Activated CD4-positive, alpha-beta T cell treated with anti-CD3 and anti-CD28 coated beads, Interleukin-2, amount 50 U/mL, for 1 hour (primary cell): ENCODE measurements at places on chromosomes 1 and 21.

DNA sequence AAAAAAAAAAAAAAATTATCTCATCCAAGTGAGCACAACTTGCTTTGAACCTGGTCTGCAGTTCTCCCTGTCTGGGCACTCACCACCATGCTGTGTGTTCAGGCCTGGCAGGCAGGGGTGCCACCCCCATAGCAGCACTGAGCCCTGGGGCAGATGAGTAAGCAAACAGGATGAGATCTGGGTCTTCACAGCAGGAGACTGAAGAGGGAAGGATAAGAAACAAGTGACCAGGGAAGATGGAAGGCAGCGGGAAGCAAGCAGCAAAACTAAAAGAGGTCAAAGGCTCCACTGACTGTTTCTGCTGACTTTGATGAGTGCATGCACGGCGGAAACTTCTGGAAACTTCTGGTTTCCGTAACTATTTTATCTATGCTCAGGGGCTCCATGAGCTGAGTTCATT, 133.5 kb upstream of the SOD1 start:
- DNase-seq: no peak

- no peak for DNase-seq
These were observed 15.2 kb downstream of the WLS start for GRCh38 chr1:68217060-68217554.

- no peak for DNase-seq
These were observed 588.8 kb upstream of the PBX1 start for GRCh38 chr1:163970151-163970550.

DNA sequence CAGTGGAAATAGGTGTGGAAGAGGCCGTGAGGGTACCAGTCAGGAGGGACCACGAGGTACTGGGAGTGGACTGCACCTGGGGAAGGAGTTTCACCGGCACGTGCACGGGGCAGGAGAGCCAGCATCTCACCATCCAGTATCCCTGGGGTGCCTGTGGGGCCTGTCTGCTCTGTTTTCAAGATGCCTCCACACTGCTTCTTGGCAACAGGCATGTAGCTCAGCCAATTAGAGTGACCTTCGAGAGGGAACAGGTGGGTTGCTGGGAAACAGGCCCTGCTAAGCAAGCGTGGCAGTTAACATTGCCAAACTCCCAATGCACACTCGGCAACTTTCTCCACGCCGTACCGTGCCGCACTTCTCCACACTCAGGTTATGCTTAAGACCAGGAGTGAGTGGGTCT, 17.7 kb downstream of the KCNC4 start:
- no peak for DNase-seq

- no peak for DNase-seq
These were observed 21.5 kb downstream of the FGGY start for GRCh38 chr1:59318271-59318860.

GRCh38 chr1:178161516-178161915, 67.6 kb downstream of the RASAL2 start:
- DNase-seq: no peak

- DNase-seq: no peak
These were observed 32.0 kb downstream of the PTAFR start for GRCh38 chr1:28144203-28145135.

GRCh38 chr1:43188106-43188505, 16.0 kb downstream of the CFAP57 start:
- DNase-seq: no peak

DNA sequence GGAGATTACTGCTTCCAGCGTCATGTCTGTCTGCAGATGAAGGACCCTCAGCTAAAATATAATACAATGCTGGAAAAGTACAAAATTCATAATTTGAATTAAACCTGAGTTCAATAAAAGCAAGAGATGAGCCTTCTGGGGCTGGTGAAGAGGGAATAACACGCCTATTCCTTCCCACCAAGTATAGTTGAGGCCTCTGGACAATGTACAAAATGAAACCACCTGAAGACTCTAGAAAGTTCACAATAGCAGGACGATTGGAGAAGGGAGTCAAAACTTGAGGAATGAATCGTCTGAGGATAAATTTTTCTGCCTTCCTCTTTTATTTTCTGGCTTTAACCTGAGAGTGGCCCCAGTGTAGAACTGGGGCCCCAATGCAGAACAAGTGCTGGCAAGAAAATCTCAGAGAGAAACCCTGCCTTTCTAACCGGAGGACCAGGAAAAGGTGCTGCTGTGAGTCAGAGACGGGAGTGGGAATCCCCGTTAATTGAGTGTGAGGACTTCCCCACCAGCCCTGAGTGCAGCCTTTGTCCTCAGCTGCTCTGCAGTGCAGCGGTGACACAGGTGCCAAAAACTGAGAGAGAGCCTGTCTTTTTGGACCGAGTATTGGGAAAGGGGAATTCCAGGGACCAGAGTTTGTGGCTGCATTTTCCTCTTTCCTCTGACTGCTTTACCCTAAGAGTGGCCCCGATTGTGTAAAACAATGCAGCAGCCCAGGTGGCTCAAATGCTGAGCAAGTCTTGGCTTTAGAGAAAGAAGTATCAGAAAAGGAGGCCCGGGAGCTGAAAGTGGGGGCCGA, 264.9 kb downstream of the DYRK1A start:
- no peak for DNase-seq

GRCh38 chr1:92277105-92277723, 21.6 kb downstream of the GLMN start:
- DNase-seq: no peak

DNA sequence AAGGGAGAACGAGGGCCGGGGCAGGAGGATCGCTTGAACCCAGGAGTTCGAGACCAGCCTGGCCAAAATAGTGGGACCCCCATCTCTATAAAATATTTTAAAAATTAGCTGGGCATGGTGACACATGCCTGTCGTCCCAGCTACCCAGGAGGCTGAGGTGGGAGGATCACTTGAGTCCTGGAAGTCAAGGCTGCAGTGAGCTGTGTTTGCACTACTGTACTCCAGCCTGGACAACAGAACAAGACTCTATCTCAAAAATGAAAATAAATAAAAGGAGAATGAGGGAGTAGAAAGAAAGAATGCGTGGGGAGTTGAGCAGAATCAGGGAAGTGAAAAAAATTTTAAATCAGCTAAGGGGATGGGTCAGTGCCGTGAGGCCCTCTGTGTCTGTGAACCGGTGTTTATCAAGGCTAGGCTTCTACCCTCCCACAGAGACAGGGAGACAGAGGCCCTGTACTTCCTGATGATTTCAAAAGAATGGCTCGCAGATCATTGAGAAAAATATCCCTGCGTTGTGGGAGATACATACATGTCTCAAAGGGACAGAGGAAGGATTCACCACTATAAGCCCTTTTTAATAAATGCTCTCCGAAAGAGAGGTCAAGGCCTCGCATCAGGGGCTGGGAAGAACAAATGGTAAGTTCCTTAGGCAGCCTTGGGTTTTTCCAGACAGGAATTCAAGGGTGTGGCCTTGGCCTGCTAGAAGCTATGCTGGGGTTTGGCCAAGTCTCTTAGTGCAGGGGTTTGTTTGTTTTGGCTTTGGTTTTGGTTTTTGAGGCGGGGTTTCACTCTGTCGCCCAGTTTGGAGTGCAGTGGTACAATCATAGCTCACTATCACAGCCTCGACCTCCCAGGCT, 20.7 kb downstream of the IL10RB start:
- no peak for DNase-seq

DNA sequence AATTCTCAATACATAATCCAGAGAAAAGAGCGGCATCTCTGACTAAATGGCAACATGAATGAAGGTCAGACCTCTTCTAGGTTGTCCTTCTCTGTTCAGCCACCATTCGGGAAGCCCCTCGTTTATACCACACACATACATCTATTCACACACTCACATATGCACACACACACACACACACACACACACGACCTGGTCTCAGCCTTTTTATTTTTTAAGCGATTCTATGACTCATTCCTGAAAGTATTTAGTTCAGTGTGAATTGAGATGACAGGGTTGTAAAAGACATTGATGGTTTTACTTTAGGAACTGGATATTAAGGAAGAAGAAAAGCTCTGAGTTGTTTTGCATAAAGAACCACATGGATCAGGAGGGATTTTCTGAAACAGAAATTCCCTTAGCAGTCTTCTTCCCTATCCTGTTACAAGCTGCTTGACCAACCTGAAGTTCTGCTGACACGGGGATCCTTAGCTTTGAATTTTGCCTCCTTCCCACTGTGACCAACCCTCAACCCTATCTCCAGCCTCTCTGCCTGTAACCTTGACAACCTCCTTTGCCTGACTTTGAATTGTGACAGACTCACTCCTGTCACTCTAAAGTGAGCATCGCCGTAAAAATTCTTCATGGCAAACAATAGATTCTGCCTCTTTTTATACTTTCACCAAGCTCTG, 383.1 kb upstream of the ESRRG start:
- DNase-seq: no peak

DNA sequence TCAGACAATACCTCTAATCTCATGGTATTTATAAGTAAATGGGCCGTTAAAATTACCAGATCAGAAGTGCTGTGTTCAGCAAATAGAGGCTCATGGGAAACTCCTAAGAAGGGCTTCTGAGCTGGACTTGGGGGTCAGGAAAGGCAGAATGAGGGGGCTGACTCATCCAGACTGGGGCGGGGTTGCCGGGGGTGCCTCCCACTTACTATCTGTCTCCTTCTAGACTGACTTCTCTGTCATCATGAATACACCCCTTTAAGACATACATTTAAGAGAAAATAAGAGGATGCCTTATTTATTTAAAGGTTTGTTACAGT, 96.0 kb upstream of the ERRFI1 start:
- no peak for DNase-seq

DNA sequence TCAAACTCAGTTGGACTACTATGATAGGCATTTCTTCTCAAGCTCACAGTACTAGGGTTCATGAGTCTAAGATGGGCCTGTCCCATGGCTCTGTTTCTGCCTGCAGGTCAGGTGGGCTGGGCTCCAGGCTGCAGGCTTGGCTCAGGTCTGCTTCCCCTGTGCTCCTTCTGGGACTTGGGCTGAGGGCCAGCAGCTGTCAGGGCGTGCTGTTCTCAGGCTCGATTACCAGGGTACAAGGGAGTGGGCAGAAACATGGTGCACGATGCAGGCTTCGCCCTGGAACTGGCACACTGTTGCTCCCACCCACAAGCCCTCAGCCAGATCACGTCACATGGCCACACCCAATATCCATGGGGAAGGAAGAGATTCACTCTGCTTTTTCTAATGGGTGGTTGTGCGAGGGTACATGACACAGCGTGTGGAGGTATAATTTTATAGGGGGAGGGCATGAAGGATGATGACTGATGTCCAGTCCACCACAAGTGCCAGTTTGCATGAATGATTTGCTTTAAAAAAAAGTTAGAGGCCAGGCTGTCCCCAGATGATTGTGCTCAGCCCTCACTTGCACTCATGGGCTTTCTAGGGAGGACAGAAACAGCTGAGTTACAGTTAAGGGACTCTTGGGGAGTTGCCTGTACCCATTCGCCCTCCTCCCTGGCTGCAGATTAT, 118.0 kb downstream of the ACTL8 start:
- no peak for DNase-seq

DNA sequence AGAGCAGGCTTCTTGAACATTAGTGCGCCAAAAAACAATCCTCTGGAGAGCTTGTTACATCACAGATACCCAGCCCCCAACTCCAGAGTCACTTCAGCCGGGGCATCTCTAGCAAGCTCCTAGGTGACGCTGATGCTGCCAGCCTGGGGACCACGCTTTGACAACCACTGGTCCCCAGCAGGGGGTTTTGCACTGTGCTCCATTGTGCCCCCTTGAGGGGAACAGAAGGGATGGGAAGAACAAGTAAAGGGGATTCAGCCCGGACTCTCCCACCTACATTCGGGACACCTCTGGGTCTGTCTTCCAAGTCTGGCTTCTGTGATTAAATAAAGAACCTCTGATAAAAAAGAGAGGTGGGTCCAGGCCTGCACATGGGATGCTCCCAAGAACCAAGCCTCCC, 60.4 kb downstream of the ATP5PO start:
- no peak for DNase-seq

- DNase-seq: no peak
These were observed 256.5 kb downstream of the USP25 start for GRCh38 chr21:15986277-15986676.

- no peak for DNase-seq
These were observed 178.9 kb downstream of the PDE4B start for GRCh38 chr1:65971547-65971946.

GRCh38 chr1:11746092-11746491, 10.2 kb downstream of the AGTRAP start:
- DNase-seq: no peak

DNA sequence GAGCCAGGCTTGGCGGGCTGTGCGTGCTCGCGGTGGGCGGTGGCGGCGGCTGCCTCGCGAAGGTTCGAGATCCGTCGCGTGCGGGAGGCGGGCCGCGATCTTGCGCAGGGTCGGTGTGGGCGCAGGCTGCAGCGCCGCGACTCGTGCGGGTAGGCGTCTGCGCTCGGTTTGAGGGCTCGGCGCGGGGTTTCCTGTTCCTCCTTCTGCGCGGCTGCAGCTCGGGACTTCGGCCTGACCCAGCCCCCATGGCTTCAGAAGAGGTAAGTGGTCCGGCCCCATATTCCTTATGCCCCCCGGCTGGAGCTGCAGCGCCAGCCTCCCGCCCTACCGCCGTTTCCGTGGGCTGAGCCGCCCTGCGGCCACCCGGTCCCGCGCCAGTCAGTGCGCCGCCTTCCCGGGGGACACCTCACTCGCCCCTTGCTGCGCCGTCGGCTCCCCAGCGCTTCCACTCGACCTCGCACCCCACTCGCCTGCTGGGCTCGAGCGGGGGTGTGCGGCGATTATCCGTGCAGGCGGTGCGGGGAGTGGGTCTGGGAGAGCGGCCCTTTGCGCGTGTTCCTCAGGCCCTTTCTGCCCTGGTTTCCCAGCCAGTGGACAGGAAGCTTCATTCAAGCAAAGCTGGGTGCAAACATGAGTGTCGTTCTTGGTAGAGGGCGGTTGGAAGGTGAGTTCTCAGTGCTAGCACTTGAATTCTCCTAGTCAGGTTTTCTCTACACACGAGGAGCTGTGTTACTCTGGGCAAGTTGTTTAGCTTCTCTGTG, at the start of gene CACYBP:
TSS of gene CACYBP (plus strand) at position 12 of the 761 bp plus-strand sequence. CDS start at position 246, 234 bp downstream.
- DNase-seq: peak; percentile 28

- no peak for DNase-seq
These were observed 103.9 kb downstream of the PTPN14 start for GRCh38 chr1:214447557-214447871.
